ENCODE measurements at places on chromosomes 6 and 20.

DNA sequence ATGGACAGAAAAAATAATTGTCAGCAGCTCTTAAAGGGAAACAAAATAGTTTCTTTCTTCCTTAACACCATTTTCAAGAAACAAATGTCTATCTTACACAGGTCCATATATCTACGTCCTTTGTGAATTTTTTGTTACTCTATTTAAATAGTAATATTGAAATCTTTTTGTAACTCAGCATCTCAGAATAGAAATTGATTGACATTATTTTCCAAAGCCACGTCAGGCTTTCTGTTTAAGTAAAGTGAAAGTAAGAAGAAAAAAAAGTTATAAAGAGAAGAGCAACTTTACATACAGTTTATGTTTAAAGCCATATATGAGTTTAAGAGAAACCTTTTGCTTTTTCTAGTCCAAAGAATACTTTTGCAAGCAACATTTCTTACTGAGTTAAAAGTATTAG, 402.9 kb upstream of the SOX4 start:
- H3K4me1 ChIP-seq = peaks cover 36% of the 10 kb centered on the region
- peaks cover 14% of the 10 kb centered on the region for H3K36me3 ChIP-seq
- H3K27me3 ChIP-seq = no peaks in the 10 kb centered on the region
- no peak overlapping the region for H3K4me3 ChIP-seq

DNA sequence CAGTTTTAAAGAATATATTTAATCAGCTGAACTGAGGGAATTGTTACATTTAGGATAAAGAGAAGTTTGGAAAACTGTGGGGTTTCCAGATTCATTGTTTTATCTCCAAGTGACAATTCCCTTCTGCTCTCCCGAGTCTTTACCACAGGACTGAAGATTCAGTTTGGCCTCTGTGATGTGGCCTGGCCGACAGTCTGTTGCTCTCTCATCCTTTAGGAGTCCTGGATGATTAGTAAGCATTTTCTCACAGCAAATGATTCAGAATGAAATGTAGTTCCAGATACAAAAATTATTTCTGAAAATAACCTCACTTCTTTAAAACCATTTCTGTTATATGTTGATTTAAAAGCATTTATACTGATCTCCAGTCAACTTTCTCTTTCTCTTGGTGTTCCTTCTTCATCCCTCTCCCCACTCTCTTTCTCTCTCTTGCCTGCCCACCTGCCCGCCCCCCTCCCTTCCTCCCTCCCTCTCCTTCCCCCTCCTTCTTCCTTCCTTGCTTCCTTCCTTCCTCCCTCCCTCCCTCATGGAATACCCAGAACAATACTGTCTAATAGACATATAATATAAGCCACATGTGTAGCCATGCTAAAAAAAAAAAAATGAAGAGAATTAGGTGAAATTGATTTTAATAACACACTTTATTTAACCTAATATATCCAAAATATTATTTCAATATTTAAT, 254.9 kb downstream of the PRL start:
- H3K27ac ChIP-seq = no peak overlapping the region
- no peak for DNase-seq
- peaks cover 12% of the 10 kb centered on the region for H3K4me1 ChIP-seq
- H3K4me3 ChIP-seq = no peak overlapping the region
- peaks cover 45% of the 10 kb centered on the region for H3K36me3 ChIP-seq

GRCh38 chr6:6314596-6314995, 5.9 kb downstream of the F13A1 start:
- H3K27me3 ChIP-seq = peaks cover 33% of the 10 kb centered on the region
- H3K4me3 ChIP-seq = no peak overlapping the region
- peaks cover 2% of the 10 kb centered on the region for H3K4me1 ChIP-seq
- no peak for DNase-seq
- no peak overlapping the region for H3K27ac ChIP-seq
- no peaks in the 10 kb centered on the region for H3K36me3 ChIP-seq

- no peaks in the 10 kb centered on the region for H3K36me3 ChIP-seq
- no peak within 1 kb of the TSS for H3K27ac ChIP-seq
- H3K4me3 ChIP-seq = no peak within 1 kb of the TSS
- no peaks in the 10 kb centered on the region for H3K4me1 ChIP-seq
These were observed at the start of gene SIRPD for GRCh38 chr20:1557605-1558004. SIRPD (minus strand) TSS chr20:1557705; CDS start chr20:1557653, 52 bp downstream.

DNA sequence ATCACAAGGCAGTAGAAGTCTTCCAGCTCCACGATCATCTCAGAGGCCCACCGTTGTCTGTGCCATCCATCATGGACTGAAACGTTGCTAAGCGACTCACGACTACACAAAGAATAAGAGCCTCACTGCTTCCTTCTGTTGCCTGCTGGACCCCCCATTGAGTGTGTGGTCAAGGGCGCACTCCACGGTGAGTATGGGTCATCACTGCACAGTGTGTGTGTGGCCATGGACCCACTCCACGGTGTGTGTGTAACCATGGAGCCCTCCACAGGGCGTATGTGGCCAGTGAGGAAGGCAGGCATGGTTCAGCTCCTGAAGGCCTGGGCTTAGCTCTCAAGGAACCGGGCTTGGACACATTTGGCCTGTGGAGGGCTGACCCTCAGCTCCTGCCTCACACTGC, 123.4 kb upstream of the AFDN start:
- H3K4me1 ChIP-seq = peaks cover 10% of the 10 kb centered on the region
- peaks cover 8% of the 10 kb centered on the region for H3K27me3 ChIP-seq
- no peak overlapping the region for H3K27ac ChIP-seq
- DNase-seq = no peak

DNA sequence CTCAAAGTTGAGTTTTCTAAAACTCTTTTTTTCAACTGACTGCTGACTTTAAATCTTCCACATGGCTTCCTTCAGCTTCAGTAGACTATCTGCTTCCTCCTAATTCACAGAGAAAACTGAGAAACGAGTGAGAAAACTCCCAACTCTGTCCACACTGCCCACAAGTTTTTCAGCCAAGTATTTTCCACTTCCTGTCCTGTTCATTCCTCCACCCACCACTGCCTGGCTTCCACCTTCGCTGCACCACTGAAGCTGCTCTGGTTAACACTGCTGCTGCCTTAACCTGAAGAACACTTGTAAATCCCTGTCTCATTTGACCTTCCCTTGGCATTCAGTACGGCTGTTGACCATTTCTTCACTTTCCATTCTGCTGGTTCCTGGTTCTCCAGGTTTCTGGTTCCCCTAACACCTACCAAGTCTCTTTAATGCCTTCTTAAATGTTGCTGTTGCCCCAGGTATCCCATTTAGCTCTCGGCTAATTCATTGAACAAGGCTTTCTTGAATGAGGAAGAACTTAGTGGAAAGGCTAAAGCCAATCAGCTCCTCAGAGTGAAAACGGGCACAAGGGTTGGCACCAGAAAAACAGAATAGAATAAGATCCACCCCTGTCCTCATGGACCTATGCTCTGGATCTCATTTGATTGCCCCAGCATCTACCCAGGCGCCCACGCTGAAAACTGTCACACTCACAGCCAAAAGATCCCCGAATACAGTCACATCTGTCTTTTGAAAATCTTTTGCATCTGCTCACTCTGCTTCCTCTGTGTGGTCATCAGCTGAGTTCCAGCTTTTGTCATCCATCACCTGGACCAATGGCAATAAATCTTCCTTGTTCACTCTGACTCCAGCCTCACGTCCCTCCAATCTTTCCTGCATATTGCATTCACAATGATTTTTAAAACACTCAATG, 104.4 kb upstream of the TAB2 start:
- no peak overlapping the region for H3K27ac ChIP-seq
- H3K27me3 ChIP-seq = no peaks in the 10 kb centered on the region
- no peaks in the 10 kb centered on the region for H3K36me3 ChIP-seq
- no peak for DNase-seq

DNA sequence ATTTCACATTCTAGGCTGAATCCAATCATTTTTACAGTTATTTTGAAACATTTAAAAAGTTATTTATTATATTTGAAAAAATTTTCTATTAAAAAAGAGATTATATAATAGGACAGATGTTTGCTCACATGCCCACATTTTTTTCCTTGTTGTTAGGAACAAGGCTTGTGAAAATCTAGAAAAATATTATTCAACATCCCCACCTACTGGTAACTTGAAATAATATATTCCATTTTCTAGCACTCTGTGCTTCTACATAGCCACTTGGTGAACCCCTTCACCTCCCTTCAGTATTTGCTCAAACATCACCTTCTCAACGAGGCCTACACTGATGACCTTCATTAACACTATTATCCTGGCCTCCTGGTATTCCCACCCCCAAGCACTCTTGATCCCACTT, 18.3 kb upstream of the GPRC6A start:
- no peaks in the 10 kb centered on the region for H3K36me3 ChIP-seq
- H3K4me1 ChIP-seq = no peaks in the 10 kb centered on the region
- no peaks in the 10 kb centered on the region for H3K27me3 ChIP-seq
- DNase-seq = no peak
- no peak overlapping the region for H3K4me3 ChIP-seq

GRCh38 chr6:140960566-140960965, 1172.2 kb upstream of the GJE1 start:
- no peaks in the 10 kb centered on the region for H3K27me3 ChIP-seq
- H3K27ac ChIP-seq = no peak overlapping the region
